Activated naive CD4-positive, alpha-beta T cell treated with anti-CD3 and anti-CD28 coated beads for 36 hours (primary cell): ENCODE measurements at places on chromosomes 3 and 15. TPM values are rescaled to one million over a fixed set of nuclear protein-coding genes. Genes with fewer than 3 reads are reported as not detected.

- DNase-seq: no peak
Observed at GRCh38 chr15:40314723-40315276, 7.1 kb upstream of the PLCB2 start.

UQCRC1 gene
- 211 TPM for total RNA-seq

GRCh38 chr3:119990888-119991287 lies 103.4 kb downstream of the GSK3B start:
- no peak for DNase-seq

DNA sequence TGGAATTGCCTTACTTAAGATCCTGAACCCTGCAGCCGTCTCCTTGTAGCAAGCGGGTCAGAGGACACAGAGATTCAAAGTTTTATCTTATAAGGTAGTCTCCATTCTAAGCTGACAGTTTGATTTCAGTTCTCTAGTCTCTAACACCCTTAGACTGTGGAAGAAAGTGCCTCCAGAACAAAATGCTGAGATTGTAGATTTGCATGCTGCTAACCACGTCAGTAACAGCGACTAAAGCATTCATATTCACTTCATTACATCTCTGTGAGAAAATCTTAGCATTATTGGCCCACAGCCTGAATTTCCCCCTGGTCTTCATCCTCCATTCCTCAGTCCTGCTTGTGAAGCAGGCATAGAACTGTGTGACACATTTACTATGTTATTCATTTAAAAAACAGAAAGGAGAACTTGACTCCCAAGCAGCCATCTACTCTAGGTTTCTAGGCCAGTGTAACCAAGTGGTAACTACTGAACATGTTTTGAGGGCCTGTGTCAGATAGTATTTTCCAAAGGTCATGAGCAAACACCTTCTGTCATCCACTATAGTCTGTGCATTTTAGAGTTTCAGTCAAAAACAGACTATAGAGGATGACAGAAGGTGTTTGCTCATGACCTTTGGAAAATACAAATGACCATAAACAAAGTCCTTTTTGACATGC lies 27.4 kb downstream of the ARIH2 start:
- no peak for DNase-seq

- peak; percentile 67 for DNase-seq
Observed at GRCh38 chr3:34683851-34684250, 885.4 kb downstream of the PDCD6IP start.

MED12L gene
- 2.0 TPM for total RNA-seq

GRCh38 chr15:34812369-34812768 lies 17.0 kb upstream of the ACTC1 start:
- DNase-seq: no peak

GRCh38 chr3:171727288-171727687 lies 83.0 kb downstream of the PLD1 start:
- DNase-seq: no peak

CLRN1 gene
- not detected for total RNA-seq

CILP gene
- not detected for total RNA-seq

RYR3 gene
- total RNA-seq: not detected

RASL12 gene
- total RNA-seq: not detected
